ENCODE measurements at places on chromosomes 5 and 9.

GRCh38 chr9:128390813-128391711 lies 19.9 kb downstream of the URM1 start:
- DNase-seq = no peak

DNA sequence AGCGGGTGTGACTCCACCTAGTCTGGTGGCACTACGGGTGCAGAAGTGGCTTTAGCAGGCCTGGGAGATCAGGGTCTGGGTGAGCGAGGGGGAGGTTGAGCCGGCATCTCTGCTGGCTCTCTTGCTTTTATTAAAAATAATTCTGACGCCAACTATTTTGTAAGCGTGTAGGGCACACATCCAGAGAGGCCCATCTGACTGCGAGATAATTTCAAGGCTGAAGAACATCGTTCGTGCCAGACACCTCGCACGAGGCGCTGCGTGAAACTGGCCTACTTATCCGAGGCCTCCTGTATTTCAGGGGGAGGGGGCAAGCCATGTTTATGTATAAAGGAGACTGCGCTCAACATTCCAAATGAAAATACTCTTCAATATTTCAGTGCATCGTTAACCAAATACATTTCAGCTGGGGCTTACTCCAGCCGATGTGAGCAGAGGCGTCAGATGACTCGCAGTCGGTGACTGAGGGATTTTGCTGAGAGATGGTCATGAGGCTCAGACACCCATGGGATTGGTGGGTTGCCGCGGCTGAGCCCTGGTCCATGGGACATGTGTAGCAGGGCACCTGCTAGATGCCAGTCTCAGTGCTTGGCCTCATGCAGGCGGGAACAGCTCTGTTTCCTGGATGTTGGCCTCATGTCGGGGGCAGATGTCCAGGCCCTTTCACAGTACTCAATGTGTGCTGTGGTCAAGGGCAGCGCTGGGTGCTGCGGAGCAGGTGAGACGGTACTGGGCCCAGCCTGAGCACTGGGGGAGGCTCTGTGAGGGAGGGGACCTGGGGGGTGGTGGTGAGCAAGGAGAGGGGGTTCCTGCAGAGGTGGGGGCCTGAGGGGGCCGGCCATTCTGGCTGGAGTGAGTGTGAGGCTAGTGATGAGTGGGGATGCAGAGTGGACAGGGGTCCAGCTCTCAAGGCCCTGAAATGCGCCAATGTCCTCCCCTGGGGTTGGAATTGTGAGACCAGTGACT lies 201.5 kb downstream of the DAB2IP start:
- DNase-seq = no peak

- DNase-seq = no peak
Measured at GRCh38 chr5:8461543-8461942, 592.6 kb downstream of the MTRR start.

GRCh38 chr5:11564706-11565105 lies 339.5 kb downstream of the CTNND2 start:
- DNase-seq = no peak

DNA sequence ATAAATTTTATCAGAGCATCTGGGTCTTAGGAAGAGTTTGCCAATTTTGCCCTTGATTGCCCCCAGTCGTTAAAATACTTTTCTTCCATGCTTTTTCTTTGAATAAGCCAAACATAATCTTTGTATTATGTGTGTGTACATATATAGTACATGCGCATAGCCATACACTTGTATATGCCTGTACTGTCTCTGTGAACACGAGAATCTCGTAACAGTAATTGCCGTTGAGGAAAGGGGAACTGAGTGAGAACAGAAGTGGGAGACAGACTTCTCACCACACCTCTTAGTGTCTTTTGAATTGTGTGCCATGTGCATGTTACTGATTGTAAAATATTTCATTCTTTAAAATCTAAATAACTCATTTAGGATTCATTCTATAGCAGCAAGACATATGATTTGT lies 79.6 kb upstream of the GRHPR start:
- DNase-seq = no peak

DNA sequence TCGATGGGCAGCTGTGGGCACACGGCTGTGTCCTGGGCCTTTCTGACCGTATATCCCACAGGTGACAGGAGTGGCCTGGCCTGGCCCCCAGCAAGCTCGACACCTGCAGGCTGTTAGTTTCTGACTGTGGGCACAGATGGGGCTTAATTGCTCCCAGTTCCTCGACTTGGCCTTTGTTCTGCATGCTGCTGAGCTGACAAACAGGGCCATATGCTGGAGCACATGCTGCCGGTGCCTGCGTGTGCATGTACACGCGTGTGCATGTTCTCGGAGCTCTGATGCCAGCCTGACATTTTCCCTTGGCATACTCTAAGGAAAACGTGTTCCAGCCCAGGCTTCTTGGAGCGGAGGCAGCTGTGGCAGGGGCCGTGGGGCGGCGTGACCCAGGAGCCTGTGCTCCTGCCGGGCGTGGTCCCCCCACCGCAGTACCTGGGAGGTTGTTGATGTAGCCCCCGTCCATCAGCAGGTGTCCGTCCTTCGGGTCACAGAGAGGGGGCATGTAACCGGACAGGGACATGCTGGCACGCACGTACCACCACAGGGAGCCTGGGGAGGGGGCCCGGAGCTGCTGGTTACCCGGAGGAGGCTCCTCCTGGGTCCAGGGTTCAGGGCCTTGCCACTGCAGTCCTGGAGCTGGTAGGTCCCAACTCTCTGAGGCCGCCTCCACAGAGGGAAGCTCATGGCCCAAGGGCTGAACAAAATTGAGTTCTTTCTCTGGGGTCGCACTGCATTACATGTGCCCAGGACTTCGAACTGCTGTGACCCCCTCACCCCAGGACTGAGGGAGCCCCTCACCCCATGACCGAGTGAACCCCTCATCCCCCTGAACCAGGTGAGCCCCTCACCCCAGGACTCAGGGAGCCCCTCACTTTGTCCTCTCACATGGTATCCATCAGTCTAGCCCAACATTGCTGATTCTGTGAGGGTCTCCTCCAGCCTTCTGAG lies 4.1 kb upstream of the NSMF start:
- DNase-seq = peak; percentile 7

DNA sequence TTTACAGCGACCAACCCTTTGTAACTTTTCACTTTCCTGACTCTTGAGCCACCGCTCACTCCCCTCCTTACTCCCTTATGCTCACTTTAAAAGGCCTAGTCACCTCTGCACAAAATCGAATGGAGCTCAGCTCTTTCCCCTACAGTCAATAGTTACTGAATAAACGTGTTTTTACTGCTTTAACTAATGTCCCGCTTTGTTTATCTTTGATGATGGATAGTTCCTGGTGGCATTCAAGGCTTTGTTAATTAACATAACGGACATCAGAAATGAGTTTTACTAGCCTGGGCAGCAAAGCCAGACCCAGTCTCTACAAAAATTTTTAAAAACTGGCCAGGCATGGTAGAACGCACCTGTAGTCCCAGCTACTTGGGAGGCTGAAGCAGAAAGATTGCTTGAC lies 5.0 kb downstream of the SERINC5 start:
- DNase-seq = no peak

GRCh38 chr5:147611483-147611882 lies 101.6 kb upstream of the DPYSL3 start:
- DNase-seq = no peak

DNA sequence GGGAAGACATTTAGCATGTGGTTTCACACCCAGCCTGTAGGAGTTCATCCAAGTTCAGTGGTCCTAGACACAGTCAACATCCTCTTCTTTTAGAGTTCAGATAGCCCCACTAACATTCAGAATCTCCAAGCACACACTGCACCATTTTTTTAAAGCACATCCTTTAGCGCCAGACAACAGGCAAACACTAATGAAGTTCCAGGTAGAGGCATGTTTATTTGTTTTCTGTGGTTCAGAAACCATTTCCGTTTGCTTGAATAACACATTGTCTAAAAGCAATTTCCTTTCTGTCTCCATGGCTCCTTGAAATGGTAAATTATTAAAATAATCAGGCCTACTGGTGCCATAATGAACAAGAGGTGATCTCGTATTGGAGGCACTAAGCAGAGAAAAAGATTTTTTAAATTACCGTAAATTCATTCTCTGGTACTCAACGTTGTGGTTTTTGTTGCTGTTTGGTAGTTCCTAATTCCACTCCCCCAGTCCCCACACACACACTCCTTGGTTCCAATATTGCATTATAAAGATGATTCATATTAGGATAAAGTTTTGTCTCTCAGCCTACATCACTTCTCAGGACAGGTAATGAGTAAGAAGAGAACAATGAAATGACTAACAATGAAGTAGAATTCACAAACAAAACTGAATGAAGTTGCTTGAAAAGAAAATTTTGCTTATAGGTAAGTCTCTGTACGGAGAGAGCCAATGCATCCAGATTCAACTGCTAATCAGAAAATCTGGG lies 153.1 kb downstream of the PCSK1 start:
- DNase-seq = no peak

GRCh38 chr5:176355400-176356178 lies 6.0 kb downstream of the KIAA1191 start:
- peak; percentile 52 for DNase-seq

- DNase-seq = peak; percentile 20
Measured at GRCh38 chr5:150485693-150486401, 22.1 kb upstream of the NDST1 start.

DNA sequence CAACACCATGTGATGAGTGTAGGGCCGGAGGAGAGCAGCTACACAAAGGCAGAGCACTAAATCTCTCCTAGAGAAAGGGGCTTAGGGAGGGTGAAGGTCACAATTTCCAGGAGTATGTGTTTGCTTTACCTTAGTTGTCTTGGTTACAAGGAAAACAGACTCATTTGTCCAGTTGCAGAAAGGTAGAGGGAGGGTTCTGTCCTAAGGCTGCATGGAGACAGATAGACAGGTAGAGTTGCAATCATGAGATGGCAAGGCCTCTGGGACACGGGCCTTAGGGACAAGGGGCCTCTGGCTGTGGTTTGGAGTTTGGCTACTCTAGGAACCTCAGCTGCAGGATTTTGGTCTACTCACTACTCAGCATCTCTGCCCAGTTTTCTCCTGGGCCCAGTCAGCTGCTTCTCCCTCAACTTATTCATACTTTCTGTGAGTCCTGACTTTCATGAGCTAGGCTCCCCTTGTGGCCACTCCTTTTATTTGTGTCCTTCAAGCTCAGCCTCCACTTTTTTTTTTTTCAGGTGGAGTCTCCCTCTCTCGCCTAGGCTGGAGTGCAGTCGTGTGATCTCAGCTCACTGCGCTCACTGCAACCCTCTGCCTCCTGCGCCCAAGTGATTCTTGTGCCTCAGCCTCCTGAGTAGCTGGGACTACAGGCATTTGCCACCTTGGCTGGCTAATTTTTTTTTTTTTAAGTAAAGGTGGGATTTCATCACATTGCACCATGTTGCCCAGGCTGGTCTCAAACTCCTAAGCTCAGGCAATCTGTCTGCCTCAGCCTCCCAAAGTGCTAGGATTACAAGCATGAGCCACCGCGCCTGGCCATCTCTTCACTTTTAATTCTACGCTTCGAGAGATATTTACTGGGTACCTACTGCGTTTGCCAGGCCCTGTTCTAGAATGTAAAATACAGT lies 76.6 kb downstream of the PTPDC1 start:
- DNase-seq = no peak

- no peak for DNase-seq
Measured at GRCh38 chr5:10572451-10572850, 8.6 kb downstream of the ANKRD33B start.

- DNase-seq = peak; percentile 12
Measured at GRCh38 chr5:130198927-130199326, 294.7 kb downstream of the CHSY3 start.

DNA sequence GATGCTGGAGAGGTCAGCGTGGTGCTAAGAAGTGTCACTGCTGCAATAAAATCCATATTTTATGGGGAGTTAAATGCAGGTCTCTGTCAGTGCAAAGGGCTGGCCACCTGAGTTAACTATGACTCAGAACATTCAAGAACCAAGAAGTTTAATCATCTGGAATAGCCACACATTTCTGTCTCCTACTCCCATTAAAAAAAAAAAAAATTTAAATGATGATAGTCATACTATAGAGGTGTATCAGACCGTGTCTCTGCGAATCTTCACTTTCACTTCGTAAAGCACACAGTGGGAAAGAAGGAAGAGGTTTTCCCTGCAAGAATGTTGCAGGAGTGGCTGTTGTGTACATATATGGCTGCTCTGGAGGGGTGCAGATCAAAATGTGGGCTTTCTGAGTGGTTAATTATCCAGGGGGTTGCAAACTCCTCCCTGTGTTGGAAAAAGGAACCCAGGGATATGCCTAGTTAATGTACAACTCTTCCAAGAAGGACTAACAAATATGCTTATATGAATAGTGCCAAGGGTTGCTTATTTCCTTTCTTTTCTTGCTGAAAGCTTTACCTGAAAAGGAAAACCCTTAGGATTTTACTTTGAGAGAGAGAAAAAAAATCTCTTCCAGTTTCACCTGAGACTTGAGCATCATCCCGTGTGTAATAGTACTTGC lies 1.5 kb downstream of the CDH6 start:
- DNase-seq = no peak

GRCh38 chr9:16459421-16460148 lies 410.9 kb downstream of the BNC2 start:
- DNase-seq = no peak

GRCh38 chr5:61162832-61163567 lies 732 bp upstream of the SMIM15 start:
- DNase-seq = peak; percentile 47

GRCh38 chr5:56279979-56280378 lies 46.8 kb upstream of the ANKRD55 start:
- DNase-seq = no peak

- no peak for DNase-seq
Measured at GRCh38 chr5:131270809-131271208, 7.0 kb downstream of the CDC42SE2 start.

- DNase-seq = no peak
Measured at GRCh38 chr9:98182069-98182820, 10.2 kb downstream of the CORO2A start.

GRCh38 chr9:105313238-105313637 lies 68.8 kb downstream of the SLC44A1 start:
- DNase-seq = peak; percentile 20

- no peak for DNase-seq
Measured at GRCh38 chr5:39835371-39835770, 410.6 kb upstream of the DAB2 start.

DNA sequence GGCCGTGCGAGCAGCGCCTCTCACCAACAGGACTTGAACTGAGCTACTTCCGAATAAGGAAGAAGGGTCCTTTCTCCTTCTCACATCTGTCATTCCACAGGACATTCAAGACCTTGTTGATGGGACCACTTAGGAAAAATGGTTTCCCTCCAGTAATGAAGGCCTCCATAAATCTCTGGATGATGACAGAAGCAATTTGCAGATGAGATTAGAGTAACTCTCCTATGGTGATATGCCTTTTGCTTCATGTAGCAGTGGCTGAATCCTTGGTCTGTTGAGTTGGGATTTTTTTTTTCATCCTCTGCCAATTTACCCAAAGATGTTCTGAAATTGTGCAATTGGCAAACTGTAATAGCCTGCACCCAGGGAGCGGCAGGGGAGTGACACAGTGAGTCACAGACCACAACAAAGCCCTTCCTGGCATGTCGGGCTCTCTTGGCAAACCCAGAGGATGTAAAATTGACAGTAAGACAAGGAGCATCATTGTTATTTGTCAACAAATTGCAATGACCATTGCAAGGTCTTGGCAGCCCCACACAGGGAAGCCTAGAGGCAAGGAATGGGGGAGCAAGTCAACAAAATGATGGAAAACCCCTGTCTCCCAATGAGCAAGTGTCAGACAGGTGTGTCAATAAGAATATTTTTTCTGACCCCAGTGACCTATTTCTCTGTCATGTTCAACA lies 275.9 kb downstream of the ACTL7B start:
- no peak for DNase-seq

All from NCI-H524 (cell line).